Right forelimb (tissue), 1 donor: ENCODE measurements at places on chromosomes 6 and 20.

GRCh38 chr6:71480577-71480976 is 192.0 kb downstream of the OGFRL1 start:
- no peak for DNase-seq

- DNase-seq: no peak
Observed at GRCh38 chr6:5208471-5208971, 52.2 kb downstream of the LYRM4 start.

- no peak for DNase-seq
Observed at GRCh38 chr6:106692112-106692818, 62.9 kb downstream of the QRSL1 start.

DNA sequence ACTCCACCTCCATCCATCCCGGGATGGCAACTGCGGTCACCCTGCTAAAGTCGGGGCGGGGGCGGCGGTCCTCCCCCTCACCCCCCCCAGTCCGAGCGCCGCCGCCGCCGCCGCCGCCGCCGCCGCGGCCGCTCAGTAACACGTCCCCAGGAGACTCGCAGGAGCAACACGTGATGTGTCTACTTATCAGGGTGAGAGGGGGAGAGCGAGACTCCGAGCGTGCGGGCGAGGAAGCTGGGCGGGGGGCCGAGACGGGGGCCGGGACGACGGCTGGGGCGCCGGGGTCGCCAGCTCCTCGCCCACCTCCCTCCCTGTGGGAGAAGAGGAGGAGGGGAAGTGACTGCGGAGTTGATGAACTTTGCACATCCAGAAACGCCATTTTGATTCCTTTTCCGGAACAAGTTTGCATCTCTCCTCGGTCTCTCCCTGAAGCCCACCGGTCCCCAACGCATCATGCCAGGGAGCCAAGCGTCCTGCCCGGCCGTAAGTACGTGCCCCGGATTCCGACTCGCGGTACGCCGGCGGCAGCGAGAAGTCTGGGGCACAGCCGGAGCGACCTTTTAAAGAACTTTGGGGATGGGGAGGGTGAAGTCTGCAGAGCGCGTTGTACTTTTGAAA is at the start of gene RREB1:
TSS of gene RREB1 (plus strand) at position 384 of the 618 bp plus-strand sequence. CDS start 73,951 bp downstream, outside the sequence.
- DNase-seq: peak; percentile 82

- no peak for DNase-seq
Observed at GRCh38 chr6:157128235-157128775, 195.0 kb downstream of the TMEM242 start.

- DNase-seq: no peak
Observed at GRCh38 chr6:144148886-144149285, 1.4 kb upstream of the STX11 start.

DNA sequence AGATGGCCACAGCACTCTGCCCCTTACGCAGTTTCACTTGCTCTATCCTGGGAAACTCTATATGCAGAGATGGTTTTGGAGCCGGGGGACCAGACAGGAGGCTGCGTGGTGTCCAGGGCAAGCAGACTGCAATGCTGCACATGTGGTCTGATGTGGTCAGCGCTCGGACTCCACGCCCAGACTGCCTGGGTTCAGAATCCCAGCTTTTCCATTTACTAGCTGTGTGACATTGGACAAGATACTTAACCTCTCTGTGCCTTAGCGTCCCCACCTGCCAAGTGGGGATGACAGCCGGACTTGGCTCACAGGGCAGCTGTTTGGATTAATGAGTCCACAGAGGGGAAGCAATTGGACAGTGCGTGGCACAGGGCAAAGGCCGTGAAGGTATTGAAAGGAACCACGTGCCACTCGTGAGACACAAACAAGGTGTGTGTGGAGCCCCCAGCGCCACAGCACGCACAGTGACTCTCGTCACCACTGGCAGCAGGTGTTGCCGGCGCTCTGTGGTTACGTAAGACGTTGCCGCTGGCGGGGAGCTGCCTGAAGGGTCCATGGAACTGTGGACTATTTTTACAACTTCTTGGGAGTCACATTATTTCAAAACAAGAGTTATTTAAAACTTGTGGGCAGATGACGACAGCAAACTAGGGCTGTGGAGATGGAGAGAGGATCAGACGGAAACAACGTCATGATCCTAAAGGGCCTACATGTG is 201.4 kb downstream of the PREX1 start:
- no peak for DNase-seq

- no peak for DNase-seq
Observed at GRCh38 chr20:846894-847278, 13.4 kb downstream of the FAM110A start.

GRCh38 chr6:131995917-131996316 is 44.7 kb upstream of the CCN2 start:
- no peak for DNase-seq

DNA sequence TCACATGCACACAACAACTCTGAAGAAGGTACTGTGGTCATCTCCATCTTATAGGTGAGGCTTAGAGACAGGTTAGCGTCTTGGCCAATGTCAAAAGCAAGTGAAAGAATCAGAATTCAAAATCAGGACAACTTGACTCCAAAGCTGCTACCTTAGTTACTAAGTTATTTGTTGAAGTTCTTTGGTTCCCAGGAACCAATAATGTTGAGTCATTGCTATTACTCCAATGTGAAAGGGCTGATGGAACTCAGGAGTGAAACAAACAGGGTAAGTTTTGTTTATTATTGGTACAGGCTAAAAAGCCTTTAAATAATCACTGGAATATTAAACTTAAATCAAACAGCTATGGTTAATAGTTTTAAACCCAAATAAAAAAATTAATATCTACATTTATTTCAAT is 111.1 kb downstream of the PDSS2 start:
- no peak for DNase-seq

DNA sequence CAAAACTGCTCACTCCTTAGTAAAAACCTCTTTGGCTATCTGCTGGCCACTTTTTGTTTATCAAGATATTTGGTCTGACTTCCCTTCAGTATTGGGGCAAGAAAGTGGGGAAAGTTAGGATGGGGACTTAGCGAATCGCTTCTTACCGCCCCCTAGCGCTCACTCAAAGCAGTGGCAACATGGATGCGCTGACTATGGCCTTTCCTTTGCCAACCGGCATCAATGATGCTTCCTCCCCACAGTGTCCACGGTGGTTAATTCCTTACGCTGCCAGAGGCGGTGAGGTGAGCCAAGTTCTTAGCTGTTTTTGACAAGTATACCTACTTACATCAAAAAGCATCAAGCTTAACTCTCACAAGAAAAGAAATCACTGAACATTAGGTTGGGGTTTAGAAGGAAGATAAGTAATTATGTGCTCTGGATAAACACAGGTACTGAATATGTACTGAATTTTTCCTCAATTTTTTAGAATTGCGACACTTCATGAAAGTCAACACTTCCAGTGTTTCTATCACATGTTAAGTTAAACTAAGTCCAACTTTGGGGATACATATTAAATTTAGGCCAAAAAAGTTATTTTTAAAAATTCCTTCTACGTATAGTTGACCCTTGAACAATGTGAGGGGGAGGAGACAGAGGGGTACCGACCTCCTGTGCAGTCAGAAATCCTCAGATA is 86.7 kb downstream of the GMDS start:
- no peak for DNase-seq

GRCh38 chr6:169398342-169399105 is 144.9 kb upstream of the THBS2 start:
- DNase-seq: no peak

DNA sequence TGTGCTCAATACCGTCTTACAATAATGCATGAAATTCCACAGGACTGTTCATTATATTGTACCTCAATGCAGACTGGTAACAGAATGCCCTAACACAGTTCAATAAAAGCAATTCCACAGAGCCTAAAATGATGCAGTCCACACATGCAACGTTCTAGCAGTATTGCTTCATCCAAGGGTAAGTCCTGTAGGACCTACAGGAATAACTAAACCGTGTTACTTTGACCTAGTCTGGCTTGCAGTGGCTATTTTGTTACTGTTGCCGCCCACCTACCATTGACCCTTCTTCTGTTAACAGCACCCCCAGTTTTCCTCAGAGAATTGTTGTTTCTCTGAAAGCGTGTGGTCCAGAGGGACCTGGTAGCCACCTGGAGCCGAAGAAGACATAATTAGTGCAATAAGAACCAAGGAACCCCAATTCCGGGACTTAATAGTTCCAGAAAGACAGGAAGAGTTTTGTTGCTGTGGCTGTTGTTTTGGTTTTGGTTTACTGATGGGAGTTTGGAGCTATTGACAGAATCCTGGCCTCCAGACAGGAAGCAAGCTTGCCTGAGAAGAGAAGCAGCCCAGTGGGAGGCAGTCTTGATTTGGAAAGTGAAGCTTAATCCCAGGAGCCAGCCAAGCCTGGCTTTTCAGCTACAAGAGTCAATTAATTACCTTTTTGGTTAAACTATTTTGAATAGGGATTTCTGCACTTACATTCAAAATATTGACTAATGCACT is 91.3 kb downstream of the FRK start:
- DNase-seq: no peak
